NCI-H1930 (cell line): ENCODE measurements at places on chromosomes 2 and 18.

DNA sequence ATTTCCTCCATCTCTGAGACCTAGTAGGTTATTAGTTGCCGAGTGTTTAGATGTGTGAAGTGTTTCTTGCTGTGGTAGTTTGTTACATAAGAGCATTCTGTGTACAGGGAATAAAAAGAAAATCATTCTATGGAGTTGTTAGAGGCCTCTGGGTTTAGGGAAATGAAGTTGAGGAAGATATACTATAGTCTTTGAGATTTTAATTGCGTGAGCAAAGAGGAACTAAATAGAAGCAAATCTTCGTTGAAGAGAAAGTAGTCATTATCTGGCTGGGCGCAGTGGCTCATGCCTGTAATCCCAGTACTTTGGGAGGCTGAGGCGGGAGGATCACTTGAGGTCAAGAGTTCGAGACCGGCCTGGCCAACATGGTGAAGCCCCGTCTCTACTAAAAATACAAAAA, 19.0 kb downstream of the USP39 start:
- no peak for DNase-seq

DNA sequence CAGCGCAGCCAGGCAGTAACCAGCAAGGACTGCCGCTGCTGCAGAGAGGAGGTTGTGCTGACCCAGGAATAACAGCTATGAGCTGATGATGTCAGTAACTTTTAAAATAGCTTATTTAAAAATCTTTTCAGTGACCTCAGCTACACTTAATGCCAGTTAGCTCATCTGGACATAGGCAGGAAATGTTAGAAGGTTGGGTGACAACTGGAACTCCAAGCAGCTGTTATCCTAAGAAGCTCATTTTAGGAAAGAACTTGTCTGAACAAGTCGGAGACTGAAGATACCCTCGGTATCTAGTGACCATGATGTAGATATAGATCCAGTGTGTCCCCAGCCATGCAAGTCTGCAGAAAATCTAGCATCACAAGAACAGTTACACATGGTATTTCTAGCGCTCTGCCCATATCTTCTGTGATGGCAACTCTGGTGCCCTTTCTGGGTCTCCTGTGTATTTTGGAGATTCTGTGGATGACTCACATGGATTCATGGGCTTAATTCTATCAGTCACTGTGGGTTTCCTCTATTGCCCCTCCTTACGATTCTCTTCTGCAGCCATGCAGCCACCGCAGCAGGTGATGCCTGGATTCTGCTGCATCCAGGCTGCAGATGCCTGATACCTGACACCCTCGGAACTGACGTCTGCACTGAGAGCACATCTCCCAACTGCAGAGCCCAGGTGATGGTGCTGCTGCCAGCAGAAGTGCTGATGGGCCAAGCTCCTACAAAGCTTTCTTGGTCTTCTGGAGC, 19.8 kb upstream of the PLEK start:
- DNase-seq, result no peak

DNA sequence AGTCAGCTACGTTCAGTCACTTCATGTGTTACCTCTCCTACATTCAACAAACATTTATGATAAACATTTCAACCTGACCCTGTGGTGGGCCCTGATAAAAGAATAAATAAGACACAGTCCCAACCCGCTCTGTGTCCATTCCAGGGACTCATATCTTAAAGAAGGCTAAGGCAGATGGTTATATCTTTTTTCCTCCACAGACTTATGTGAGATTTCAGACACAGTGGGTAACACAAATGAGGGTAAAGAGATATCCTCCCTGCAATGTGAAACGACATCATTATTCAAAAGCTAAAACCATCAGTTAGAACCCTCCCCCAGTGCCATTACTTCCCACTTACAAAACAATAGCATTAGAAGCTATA, 11.1 kb upstream of the HNRNPLL start:
- no peak for DNase-seq

- DNase-seq, result no peak
These were observed 11.4 kb downstream of the THNSL2 start for GRCh38 chr2:88181511-88181910.

GRCh38 chr2:242030226-242030575, 160.7 kb downstream of the RTP5 start:
- DNase-seq, result no peak

DNA sequence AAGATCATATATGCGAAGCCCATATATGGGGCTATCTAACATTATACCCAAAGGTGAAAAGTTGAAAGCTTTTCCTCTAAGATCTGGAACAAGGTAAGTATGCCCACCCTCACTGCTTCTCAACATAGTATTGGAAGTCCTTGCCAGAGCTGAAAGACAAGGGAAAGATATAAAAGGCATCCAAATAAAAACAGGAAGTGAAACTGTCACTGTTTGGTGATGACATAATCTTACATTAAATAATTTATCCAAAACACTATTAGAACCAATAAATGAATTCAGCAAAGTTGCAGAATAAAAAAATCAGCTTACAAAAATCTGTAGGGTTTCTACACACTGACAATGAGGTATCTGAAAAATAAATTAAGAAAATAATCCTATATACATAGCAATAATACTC, 205.8 kb downstream of the INSIG2 start:
- no peak for DNase-seq

- no peak for DNase-seq
These were observed 15.2 kb downstream of the CDKL4 start for GRCh38 chr2:39228413-39229209.

DNA sequence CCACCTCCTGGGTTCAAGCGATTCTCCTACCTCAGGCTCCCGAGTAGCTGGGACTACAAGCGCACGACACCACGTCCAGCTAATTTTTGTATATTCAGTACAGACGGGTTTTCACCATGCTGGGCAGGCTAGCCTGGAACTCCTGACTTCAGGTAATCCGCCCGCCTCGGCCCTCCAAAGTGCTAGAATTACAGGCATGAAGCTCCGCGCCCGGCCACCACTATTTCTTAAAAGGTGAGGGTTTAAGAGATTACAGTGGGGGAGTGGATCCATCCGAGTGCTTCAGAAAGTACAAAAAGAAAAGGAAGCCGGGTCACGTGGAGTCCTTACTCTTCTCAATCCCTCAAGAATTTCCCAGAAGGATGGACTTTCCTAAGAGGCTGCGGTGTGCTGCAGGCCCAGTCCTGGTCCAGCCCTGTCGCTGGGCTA, 146.9 kb downstream of the ANKRD44 start:
- DNase-seq, result no peak

GRCh38 chr2:14304326-14304725, 328.2 kb upstream of the LRATD1 start:
- DNase-seq, result no peak

DNA sequence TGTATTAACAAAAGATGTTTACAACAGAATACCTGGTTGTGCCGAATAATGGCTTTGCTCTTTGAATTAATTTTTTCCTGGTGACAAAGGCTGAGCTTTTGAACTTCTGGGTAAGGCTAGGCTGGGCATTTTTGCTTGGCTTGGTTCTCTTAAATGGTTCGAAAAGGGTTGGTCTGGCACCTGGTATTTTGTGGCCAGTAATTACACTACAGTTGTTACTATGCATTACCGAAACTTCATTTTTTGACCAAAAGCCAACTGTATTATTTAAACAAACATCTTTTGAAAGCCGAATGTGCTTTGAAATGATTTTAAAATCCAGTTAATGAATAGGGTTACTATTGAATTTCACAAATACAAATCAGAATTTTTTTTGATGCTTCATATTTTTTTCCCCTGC, 19.4 kb upstream of the NFE2L2 start:
- no peak for DNase-seq

GRCh38 chr2:162390801-162391200, 46.9 kb downstream of the GCA start:
- DNase-seq, result no peak

DNA sequence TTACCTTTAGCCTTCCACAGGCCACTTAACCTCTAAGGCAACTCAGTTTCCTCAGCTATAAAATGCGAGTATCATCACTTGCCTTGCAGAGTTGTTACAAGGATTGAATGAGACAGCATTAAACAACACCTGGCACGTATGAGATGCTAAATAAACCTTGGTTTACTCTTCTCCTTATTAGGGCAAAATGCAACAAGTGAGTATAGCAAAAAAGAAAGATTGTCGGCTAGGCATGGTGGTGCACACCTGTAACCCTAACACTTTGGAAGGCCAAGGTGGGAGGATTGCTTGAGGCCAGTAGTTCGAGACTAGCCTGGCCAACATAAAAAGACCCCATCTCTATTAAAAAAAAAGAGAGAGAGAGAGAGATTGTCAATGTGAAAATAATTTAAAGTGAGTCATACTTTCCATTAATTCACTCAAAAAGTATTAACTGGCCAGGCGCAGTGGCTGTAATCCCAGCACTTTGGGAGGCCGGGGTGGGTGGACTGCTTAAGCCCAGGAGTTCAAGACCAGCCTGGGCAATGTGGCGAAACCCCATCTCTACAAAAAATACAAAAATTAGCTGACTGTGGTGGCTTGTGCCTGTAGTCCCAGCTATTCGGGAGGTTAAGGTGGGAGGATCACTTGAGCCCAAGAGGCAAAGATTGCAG, 8.0 kb downstream of the ATAD2B start:
- no peak for DNase-seq

DNA sequence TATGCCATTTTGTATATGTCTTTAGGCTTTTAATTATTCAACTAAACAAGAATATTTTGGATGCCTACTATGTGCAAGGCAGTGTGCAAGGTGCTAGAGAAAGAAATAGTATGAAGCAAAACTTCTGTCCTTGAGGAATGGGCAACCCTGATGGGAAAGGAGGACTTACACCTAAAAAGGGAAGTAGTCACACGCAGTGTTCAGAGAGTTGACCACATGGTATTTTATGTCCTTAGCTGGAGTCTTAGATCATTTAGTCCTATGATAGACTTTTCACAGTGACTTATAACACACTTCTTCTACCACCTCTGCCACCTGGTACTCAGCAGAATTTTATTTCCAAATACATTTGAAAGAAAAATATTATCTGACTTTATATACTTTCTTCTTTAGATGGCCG, 291.6 kb downstream of the PLCL1 start:
- DNase-seq, result no peak

DNA sequence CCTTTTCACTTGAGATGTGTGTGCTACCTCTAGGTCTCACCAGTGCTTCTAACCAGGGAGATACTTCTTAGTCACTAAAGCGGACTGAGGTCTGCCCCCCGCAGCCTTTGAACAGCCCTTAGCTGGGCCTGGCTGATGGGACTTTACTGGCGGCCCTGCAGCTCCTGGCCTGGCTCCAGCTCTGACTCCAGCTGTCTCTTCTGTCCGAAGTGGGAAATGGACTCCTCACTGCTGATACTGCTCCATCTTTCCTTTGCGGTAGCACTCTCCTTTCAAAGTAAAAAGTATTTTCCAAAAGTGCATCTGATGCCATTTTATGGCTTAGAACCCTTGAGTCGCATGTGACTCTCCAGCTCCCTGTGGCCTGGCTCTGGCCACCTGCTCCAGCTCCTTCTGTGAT, 64.5 kb downstream of the ATP9B start:
- DNase-seq, result no peak

GRCh38 chr18:65415098-65415497, 335.7 kb upstream of the CDH7 start:
- no peak for DNase-seq

DNA sequence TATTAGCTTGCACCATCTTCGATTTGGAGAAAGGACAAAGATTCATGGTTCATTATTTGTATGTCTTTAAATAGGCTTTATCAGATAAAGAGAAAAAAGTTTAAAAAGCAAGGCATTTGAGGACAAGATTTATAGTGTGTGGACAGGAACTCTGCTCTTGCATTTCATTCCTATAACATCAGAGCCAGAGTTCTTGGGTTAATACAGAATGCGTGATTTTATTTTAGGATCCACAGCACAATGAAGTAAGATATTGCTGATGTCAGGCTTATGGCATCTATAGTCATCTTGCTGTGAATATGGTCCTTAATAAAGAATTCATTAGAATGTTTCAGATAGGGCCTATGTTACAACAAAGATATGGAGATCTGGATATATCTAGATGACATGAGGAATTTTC, 19.7 kb downstream of the RASGRP3 start:
- DNase-seq, result no peak

DNA sequence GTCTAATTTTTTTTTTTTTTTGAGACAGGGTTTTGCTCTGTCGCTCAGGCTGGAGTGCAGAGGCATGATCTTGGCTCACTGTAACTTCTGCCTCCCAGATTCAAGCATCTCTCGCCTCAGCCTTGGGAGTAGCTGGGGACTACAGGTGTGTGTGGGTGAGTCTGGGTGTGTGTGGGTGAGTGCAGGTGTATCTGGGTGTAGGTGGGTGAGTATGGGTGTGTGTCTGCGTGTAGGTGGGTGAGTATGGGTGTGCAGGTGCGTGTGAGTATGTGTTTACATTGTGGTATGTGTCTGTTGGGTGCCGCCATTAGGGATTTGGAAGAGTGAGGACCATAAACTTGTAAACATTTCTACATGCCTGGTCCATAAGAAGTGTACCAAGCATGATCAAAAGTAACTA, 1.5 kb upstream of the RAB6C start:
- DNase-seq, result no peak

DNA sequence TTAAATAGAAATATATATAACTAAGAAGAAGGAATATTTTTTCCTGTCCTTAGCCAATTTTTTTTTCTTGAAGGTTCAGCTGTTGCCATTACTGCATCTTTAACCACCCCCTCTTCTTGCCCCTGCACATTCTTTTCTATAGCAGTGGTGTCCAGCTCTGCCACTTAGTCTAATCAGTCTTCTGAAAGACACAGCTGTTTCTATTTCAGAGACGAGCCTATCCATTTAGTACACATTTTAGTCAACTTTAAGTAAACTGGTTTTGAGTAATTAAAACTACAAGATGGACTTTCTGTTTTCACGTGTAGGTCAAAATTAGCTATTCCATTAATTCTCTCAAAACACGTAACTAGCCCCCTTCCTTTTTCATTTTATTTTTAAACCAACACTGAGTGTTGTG, 21.0 kb downstream of the SPOPL start:
- no peak for DNase-seq

GRCh38 chr2:231200805-231201474, 2.5 kb downstream of the ARMC9 start:
- DNase-seq, result no peak

GRCh38 chr2:118473241-118473640, 374.2 kb downstream of the EN1 start:
- DNase-seq, result no peak

DNA sequence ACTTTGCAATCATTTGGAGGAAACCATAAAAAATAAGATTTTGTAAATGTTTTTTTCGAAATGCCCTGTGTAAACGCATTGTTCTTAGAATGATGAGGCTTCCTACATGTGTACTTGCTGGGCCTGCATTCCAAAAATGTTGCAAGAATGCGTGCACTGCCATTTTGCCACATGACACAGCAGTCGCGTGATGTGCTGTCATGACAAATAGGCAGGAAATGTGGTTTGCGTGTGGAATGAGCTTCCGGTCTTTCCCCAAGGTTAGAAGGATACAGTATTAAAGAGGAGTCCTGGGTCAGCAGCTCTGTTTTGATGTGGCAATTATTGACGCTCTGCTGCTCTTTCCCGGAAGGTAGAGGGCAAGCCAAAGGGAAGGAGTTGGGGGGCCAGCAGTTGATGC, 18.1 kb upstream of the SERPINB2 start:
- DNase-seq, result no peak

DNA sequence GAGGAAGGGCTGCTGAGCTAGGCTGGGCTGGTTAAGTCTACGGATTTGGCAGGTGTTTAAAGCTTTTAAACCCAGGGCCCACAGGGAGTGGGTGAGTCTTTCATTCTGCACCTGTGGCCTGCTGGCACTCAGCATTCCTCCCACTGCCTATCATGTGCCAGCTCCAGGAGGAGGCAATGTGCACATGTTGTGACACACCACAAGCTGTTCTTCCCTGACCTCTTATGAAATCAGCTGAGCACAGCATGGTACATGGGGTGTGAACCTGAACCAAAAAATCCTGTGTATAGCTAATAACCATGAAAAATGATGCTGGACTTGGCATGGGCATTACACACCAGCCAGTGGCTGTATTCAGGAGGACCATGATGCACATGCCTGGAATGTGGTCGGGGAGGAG, 297.9 kb upstream of the MMADHC start:
- no peak for DNase-seq
